ENCODE measurements at places on chromosomes 2 and 18.

- DNase-seq = no peak
Observed at GRCh38 chr2:230940471-230940815, 15.4 kb upstream of the GPR55 start.

- no peak for DNase-seq
Observed at GRCh38 chr2:18373081-18373480, 187.4 kb downstream of the RDH14 start.

- no peak for DNase-seq
Observed at GRCh38 chr2:50225021-50225928, 806.7 kb downstream of the NRXN1 start.

DNA sequence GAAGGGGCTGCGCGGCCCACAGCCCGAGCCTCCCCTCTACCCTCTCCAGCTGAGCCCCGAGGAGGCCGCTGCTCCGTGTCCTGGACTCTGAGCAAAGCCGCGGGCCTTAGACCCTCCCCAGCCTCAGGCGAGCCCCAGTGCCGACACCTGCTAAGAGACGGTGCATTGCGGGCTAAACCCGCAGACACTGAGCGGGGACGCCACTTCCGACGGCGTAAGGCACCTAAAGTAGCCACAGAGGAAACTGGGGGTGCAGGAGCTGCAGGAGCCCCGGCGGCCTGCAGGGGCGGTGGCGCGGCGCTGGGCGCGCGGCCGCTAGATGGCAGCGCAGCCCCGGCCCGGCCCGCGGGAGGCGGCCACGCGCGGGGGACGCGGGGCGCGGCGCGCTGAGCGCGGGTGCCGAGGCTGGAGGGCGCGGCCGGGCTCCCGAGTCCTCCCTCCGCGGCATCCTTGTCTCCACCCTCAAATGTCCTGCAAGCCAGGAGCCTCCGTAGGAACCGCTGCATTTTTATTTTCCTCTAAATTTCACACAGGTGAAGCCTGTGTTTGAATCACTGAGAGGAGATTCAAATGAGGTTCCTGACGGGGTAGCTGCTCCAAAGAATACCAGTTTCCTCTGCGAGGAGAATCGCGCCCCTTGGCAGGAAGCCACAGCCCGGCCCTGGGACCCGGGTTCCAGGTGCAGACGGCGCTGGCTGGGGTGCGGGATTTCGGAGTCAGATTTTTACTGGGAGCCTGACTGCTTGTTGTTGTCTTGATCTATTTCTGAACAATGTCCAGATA, 650.5 kb downstream of the GALR1 start:
- peak; percentile 64 for DNase-seq

DNA sequence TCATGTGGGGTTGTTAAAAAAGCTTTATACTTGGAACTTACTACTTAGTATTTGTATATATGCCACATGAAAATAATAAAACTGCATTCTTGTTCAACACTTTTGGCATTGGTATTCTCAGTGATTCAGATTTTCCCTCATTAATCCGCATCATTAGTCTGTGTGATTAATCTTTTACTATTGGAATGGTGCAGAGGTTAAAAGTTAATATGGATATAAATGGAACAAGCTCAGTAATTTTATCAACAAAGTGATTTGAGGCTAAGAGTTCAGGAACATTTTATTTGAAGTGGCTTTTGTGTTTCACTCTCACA, 45.4 kb upstream of the REG3G start:
- no peak for DNase-seq

DNA sequence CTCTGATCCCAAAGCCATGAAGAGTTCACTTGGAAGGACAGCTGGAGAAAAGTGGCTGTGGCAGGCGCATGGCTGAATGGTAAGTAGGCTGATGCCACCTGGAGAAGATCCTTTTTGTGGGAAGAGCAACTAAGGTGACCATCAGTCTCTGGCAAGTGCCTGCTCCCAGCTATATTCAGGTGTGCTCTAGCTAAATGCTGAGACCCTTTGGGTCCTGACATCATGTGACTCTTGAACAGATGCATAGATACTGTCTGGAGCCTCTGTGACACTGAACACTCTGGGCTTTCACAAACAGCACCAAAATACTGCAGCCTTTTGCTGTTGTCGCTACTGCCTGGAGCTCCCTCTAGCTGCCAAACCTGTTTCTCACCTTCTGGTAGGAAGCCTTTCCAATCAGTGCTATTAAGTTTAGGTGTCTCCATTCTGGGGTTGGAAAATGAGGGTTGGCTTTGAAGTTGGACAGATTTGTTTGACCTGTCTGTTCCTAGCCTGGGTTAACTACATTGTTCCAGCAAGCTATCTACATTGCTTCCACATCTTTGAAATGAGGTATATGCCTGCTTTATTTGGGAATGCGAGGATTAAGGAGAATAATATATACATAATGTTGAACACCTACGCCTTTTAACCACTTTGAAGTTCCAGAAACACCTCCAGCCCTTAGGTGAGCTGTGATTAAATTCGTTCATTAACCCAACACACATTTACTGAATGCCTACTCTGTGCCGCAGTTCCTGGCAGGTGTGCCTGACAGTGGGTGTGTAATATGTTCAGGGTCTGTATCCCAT, 3.1 kb downstream of the EGR4 start:
- DNase-seq = peak; percentile 71

- DNase-seq = no peak
Observed at GRCh38 chr2:229474125-229474524, 203.0 kb upstream of the PID1 start.

GRCh38 chr2:120134263-120134662, 88.9 kb downstream of the TMEM185B start:
- no peak for DNase-seq

- DNase-seq = no peak
Observed at GRCh38 chr18:57561261-57561660, 25.2 kb downstream of the FECH start.

GRCh38 chr2:235537587-235537986, 43.7 kb downstream of the AGAP1 start:
- DNase-seq = no peak

- DNase-seq = no peak
Observed at GRCh38 chr2:229857634-229858033, 64.2 kb downstream of the TRIP12 start.

Data from activated CD4-positive, alpha-beta T cell treated with anti-CD3 and anti-CD28 coated beads, Interleukin-2, amount 10 ng/mL, durations not matched to agents 7 days and 5 days (primary cell).